ENCODE measurements at places on chromosomes 1 and 21.

- no peak for DNase-seq
Observed at GRCh38 chr1:207984831-207985572, 74.1 kb upstream of the CD34 start.

GRCh38 chr1:91572044-91572443 lies 71.4 kb downstream of the CDC7 start:
- DNase-seq, result no peak

DNA sequence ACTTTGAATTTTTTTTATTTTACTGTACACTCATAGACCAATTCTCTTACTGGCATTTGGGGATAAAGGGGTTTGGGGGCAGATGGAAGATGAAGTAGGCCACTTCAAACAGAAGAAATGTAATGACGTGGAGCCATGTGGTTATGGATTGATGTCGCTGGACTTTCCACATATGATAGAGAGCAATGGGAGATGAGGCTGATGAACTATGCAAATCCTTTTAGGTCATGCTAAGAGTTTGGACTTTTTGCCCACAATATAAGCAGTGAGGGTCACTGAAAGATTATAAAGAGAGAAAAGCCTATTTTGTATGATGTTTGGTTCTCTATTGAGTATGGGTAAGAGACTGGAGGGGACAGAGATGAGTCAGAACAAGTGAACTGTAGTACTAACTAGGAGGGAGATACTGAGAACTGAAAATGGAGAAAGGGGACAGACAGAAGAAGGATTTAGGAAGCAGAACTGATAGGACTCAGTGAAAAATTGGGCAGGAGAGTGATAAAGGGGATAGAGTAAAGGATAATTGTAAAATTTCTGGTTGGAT lies 9.2 kb downstream of the C1orf21 start:
- no peak for DNase-seq

DNA sequence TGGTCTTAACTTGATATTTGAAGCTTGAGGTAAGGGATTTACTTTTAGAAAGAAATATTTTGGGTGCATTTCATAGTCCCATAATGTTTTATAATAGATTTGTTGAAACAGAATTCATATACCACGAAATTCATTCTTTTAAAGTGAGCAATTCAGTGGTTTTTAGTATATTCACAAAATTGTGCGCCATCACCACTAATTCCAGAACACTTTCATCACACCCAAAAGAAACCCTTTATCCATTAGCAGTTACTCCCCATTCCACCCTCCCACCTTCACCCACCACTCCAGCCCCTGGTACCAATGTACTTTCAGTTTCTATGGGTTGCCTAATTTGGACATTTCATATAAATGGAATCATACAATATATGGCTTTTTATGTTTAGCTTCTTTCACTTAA lies 38.9 kb upstream of the DMRTB1 start:
- DNase-seq, result no peak

DNA sequence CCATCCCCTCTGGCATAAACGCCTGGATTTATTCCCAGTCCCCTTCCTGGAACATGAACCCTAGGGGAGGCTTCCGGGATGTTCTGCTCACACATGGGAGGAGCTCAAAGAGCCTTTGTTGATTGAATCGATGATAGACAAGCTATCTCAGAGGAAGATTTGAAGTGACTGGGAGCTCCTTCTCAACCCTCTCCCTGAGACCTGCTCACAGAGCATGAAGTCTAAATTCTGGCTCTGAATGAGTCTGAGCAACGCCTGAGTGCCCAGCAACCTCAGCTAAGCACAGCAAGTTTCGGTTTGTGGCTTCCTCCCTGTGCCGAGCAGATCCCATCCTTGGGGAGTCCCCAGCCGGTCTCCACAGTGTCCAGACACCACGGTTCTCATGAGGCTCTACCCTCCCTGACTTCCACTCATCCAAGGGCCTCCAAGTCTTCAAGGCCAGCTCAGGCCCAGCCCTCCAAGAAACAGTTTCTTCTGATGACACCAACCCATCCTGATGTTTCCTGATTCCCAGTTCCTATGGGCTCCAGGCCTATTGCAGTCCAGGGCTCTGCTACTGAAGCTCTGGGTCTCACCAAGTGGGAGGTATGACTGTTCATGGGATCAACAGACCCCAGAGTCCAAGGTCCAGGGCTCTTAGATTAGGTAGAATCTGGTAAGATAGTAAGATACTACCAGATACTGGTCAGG lies 190.8 kb downstream of the DYRK1A start:
- DNase-seq, result no peak

DNA sequence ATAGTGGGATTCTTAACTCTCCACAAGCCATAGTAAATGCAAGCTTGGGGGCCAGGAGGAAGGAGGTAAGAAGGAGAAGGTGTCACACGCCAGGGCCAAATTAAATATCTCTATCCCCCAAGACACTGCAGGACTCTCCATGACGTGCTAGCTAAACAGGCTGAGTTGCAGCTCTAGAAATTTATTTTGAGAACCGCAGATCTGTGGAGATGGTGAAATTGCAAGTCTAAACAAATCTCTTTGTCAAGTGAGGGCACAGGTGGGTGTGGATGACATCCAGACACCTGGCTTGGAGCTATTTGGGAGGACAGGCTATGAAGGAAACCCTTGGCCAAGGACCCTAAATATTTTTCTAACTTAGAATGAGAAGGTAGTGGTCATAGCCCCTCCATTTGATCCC lies 39.5 kb upstream of the USP1 start:
- DNase-seq, result no peak

Measured in Calu3 (cell line).